Cortex of kidney (tissue), 1 donor: ENCODE measurements at places on chromosomes 5 and 9.

DNA sequence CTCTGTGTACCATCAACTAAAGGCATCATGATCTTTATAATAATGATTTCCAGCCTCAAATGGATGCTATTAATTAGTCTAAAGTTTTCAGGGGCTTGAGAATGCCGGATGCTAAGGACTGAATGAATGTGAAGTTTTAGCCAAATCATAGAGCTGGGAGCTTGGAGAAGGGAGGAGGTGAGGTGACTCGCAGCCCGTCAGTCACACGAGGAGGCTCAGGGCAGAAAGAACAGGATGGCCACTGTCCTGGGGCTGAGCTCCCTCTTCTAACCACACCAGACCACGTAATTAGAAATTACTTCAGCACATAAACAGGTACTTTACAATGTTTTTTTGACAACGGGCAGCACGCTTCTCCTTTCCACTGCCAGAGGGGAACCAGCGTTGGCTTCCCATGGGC, 222.6 kb downstream of the NPR3 start:
- no peak for DNase-seq

DNA sequence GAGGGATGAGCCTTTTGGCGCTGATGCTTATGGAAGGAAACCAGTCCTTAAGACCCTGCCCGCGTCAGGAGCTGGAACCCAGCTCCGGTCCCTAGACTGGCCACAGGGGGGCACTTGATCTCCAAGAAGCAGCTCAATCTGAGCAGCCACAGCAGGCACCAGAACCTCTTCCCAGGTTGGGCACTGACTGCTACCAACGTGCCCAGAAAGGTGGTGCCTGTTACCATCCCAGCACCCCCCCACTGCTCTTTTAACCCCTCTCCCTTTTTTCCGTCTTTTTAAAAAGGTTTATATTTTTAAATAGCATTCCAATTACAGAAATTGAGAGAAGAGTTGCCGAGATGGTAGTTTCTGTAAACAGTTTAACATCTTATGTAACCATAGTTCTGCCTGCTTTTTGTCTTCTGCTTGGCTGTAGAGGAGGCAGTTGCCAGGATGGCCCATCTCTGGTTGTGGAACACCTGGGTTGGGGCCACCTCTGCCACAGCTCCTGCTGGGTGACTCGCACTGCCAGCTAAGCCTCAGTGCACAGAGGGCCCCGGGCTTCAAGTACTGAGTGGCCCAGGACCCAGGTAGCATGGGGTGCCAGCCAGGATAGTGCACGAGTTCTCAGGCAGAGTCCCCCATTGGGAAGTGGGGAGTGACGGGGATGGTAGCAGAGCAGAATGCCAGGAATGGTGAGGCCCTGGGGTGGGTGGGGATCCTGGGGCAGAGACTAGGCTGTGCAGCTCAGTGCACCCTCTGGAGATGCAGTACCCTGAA, 62.8 kb downstream of the PFDN1 start:
- DNase-seq = no peak

GRCh38 chr5:127515693-127516440, 1.6 kb upstream of the PRRC1 start:
- no peak for DNase-seq

- DNase-seq = no peak
Measured at GRCh38 chr9:99859243-99859980, 37.7 kb downstream of the NR4A3 start.

DNA sequence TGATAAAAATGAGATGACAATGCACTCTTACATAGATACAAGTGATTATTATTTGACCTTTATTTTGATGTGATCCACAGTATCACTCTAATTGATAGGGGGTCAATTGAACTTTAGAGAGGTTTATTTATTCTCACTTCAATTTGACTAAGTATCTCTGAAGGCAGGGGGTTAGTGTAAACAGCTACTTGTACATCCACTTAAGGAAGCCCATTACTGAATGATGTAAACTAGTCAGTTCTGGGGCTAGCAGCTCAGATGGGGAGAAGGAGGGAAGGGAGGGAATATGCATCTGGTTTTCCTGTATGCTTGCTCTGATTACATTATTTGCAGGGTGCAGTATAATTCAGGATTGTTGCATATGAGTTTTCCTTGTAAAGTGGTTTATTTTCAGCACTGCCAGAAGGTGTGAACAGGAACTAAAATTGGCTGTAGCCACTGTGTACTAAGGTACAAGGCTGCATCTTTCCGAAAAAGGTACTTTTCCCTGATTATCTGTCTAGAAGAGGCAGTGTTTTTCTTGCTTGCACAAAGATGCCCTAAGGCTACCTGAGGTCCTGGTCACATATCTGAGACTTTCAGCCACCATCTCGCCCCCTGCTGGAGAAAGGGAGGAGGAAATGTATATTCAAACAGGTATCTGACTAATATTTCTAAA, 51.2 kb downstream of the MRPS27 start:
- DNase-seq = no peak

DNA sequence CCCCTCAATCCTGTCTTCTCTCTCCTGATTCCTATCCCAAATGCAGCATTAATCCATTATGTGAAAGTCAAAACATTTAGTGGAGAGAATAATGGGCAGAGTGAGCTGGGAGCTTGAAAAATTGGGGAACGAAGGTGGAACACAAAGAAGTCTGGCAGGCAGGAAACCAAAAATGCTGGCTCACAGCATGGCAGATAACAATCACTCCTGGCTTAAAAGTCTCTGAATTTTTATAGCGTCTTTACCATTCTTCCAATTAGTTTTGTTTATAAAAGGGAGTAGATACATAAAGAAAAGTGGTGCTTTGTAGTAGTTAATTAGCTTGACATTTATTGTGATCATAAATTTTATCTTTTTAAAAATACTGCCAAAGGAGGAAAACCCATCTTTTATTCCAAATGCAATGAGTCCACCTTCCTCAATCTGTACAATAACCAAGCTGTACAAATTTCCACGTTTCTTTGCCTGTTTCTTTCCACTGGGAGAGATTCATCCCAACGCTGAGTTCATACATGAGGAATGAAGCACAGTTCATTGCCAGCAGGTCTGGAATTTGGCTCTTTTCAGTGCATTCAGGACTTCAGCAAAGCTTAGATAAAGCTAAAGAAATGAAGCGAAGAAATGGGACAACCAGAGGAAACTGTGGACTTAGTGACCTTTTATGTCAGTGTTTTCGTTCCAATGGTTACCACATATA, 174.7 kb downstream of the HMHB1 start:
- DNase-seq = no peak

- DNase-seq = no peak
Measured at GRCh38 chr9:135864447-135865049, 42.8 kb downstream of the CAMSAP1 start.
